Cardiac ventricle fibroblast (primary cell): ENCODE measurements at places on chromosomes 1 and 21. TPM values are rescaled to one million over a fixed set of nuclear protein-coding genes. Genes with fewer than 3 reads are reported as not detected.

KCNA2 gene
- 0.06 and 0.10 TPM in 2 replicates for total RNA-seq

TEX38 gene
- not detected in 2 replicates for total RNA-seq

S100A8 gene
- not detected in 2 replicates for total RNA-seq

TSPAN1 gene
- total RNA-seq, result 0.29 TPM in 1 of 2 replicates, not detected in the other

CR1 gene
- not detected in 2 replicates for total RNA-seq

CHRM3 gene
- 0.98 and 3.3 TPM in 2 replicates for total RNA-seq

USH2A gene
- under 0.01 TPM in 1 of 2 replicates, not detected in the other for total RNA-seq

INAVA gene
- not detected in 2 replicates for total RNA-seq
